ENCODE measurements at places on chromosomes 6 and 20.
A peak's percentile ranks its signal among the peaks of the same experiment; 100 is the strongest.

DNA sequence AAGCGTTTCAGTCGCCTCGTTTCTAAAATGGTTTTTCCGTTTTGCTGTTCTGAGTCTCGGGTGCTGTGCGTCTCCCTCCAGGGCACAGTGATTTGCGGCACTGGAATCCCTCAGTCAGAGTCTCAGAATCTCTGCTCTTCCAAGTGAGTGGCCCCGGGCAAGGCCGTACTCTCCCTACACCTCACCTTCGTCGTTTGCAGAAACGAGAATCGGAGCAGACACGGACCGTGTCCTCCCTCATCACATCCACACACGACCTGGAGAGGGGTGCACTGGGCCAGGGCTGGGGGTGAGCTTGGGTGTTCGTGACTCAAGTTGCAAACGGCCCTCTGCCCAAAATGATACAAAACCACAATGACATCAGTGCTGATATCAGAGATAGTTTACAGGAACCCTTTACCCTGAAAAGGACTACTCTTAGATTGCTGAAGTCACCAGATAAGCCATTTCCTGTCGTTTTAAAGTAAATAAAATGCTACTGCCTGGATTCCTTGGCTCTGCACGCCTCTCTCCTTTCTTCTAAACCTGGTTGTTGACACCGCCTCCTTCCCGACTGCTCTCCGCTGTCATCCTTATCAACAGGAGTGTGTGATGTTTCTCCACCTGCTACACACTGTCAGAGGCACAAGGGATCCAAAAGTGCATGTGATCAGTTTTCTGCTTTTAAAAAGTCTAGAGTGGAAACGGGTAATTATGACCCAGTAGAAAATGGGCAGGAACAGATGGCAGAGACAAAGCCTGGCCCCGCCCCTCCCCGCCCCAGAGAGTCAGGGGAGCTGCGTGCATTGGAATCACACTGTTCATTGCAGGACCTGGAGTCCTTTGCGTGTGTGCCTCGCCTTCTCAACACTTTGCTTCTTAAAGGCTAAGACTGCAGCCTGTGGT, 38.4 kb downstream of the KIF25 start:
- no peak for DNase-seq

DNA sequence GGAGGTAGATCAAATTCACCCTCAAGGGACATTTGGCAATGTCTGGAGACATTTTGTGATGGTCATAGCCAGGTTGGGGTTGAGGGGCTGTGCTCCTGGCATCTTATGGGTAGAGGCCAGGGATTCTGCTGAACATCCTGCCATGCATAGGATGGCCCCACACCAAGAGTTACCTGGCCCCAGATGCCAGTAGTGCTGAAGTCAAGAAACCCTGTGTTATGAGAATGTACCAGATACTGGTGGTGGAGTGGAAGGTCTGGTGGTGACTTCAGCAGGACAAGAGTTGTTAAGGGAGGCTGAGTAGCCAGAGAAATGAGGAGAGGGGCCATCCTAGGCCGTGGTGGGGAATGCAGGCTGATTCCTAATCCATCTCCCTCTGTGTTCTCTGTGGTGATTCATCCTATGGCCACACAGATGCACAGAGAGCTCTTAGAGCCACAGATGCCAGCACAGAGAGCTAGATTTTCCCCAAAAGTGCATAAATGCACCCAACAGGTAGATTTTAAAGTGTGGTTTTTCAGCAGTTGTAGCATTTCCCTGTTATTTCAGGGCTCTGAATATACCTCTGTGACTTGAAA, 43.6 kb downstream of the CDYL start:
- no peak for DNase-seq

DNA sequence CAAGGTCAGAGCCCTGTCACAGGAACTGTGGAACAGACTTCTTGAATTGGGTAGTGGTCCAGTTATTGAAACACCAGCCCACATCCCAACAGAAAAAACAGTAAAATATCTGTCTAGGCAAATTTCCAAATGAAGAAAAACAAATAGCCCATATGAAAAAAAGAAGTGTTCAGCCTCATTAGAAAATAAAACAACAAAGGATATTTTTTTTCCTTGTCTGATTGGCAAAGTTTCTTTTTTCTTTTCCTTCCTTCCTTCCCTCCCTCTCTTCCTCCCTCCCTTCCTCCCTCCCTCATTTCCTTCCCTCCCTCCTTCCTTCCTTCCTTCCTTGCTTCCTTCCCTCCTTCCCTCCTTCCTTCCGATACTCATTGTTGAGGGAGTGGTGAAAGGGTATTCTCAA, 20.6 kb upstream of the RIMS4 start:
- no peak for DNase-seq

DNA sequence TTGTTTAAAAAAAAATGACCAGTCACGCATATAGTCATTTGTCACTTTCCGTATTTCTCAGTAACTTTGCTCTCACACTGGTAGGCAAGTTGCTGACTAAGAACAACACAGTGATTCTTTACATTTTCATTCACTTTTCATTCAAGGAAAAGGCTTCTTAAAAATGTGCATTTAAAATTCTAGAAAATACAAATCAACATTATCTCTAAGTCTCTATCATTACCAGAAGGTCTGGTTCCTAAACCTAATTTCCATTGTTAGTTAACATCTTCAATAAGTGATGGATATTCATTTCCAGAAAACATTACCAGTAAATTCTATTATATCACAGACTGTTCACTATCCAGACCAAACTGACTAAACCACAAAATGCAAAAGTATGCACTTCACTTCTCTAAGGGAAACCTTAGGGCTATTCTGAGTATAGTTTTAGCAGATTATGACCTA, 115.3 kb downstream of the AHI1 start:
- no peak for DNase-seq

GRCh38 chr6:106143665-106144064, 57.5 kb downstream of the PRDM1 start:
- no peak for DNase-seq

DNA sequence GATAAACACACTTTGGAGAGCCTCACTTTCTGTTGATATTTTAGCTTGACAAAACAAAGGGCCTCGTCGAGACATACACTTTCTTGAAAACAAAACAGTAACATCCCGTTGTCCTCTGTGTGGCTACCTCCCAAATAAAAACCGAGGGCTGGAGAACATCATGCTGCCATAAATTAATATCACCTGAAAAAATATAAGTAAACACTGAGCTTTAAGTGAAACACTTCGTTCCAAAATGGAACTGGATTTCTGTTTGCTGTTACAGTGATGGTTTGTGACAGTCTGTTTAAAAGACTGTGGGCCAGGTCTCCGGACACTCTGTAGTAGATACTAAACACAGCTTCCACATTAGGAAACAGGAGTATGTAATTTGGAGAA, 187.2 kb downstream of the SMOC2 start:
- DNase-seq = no peak

- peak; percentile 84 for DNase-seq
Observed at GRCh38 chr6:13615792-13616120, 621 bp downstream of the NOL7 start.

DNA sequence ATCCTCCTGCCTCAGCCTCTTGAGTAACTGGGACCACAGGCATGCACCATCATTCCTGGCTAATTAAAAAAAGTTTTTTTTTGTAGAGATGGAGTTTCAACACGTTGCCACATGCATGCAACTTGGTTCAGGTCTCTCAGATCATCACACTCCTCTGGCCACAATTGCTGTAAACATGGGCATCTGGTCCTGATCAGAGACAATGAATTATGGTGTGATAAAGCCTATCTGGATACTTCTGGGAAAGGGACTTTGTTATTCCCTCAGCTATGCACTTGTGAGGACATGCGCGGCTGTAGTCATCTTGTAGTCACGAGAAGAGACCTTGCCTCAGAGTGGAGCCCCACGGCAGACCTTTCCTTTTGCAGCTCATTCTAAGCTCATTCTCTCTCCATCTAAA, 210.9 kb upstream of the ZFP64 start:
- no peak for DNase-seq

DNA sequence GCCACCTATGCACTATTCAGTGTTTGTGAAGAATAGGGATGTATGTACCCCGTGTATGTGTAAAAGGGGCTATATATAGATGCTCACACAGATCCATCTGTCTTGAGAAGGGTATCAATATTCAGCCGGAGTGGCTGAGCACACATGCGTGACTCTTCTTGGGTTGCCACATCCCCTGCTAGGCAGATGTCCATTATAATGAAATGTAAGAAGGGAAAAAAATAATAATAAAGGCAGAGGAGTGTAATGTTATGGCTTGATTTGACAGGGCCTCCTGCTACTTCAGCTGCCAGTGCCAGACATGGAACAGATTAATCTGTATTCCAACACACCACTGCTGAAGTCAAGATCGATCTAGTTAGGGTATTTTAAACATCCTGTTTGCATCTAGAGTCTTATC, 74.2 kb upstream of the VSTM2L start:
- no peak for DNase-seq

- no peak for DNase-seq
Observed at GRCh38 chr6:93970684-93971083, 551.3 kb upstream of the EPHA7 start.

DNA sequence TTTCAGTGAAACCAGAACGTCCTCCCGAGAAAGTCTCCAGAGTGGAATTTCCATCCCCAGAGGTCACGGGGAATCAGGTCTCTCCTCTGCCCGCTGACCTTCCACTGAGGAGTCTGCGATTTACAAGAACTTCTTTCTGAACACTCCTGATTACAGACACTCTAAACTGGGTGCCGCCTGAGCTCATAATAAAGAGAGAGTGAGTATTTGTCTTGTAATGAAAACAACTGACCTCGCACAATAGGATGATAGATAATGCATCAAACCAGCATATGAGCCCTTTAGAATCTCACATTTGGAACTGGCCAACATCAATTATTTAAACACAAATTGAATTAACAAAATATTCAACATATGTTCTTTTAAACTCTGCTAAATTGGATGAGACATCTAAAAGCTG, 47.5 kb downstream of the DLL1 start:
- no peak for DNase-seq

GRCh38 chr6:25713824-25714223, 40.7 kb upstream of the SLC17A4 start:
- DNase-seq = no peak

DNA sequence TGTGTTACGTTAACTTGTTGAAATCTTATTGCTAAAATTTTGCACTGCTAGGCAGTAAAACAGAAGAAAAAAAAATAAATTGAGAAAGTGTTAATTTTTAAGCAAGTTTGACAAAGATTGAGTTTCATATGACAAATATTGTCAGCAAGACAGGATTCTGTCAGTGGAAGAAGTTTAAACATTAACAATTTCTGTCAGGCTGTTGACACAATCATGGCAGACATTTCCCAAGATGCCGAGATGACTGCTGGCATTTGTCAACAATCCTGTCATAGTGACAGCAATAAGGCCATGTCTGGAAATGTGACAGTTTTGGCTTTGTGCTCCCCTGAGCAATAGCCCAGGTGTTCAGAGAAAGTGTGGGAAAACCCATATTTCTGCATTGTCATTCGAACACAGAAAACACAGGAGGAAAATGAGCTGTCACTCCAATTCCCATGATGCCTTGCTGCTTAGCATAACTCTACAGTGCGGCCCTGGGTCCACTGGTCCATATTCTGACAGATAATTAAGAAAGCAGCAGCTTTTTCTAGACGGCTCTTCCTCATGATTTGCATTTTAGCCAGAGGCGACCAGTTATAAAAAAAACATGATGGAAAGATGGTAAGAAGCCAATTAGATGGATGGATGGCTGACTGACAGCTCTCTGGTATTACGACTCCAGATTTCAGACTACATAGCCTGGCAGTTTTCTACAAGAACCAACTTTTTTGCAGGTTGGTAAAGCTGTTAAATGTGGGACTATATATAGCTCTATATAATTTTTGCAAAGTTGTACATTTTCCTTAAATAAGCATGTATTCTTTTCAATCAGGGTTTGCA, 43.6 kb upstream of the DEFB112 start:
- DNase-seq = no peak

GRCh38 chr6:37366910-37367309, 13.1 kb downstream of the RNF8 start:
- DNase-seq = no peak

DNA sequence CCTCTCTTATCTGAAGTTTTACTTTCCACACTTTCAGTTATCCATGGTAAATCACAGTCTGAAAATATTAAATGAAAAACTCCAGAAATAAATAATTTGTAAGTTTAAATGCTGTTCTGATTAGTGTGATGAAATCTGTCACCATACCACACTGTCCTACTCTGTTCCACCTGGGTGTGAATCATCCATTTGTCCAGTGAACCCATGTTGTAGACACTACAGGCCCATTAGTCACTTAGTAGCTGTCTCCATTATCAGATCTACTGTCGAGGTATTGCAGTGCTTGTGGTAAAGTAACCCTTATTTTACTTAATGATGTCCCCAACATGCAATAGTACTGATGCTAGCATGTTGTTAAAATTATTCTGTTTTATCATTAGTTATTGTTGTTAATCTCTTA, 29.2 kb upstream of the MMS22L start:
- no peak for DNase-seq

- no peak for DNase-seq
Observed at GRCh38 chr6:15441215-15441868, 195.5 kb downstream of the JARID2 start.

- no peak for DNase-seq
Observed at GRCh38 chr20:45044601-45045000, 56.3 kb downstream of the KCNS1 start.

GRCh38 chr20:5482791-5483190, 166.0 kb upstream of the PROKR2 start:
- DNase-seq = no peak

DNA sequence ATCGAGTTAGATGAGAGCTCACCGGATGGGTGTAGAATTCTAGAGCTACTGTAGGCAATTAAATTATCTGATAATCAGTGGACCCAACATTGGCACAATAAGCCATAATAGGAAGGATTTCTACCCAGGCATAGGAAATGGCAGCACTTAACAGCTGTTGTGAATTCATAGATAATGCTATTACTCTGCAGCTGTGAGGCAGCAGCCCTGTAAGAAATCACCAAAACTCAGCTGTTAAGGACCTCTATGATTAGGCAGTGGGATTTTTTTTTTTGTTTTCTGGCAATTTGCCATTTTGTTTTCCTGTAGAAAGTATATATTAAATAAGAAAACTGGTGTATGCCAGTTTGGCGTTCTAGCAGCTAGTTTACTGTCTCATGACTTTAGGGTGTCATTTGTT, 609.1 kb upstream of the SLC35B3 start:
- no peak for DNase-seq

GRCh38 chr20:25252230-25252651, 4.4 kb downstream of the PYGB start:
- no peak for DNase-seq

DNA sequence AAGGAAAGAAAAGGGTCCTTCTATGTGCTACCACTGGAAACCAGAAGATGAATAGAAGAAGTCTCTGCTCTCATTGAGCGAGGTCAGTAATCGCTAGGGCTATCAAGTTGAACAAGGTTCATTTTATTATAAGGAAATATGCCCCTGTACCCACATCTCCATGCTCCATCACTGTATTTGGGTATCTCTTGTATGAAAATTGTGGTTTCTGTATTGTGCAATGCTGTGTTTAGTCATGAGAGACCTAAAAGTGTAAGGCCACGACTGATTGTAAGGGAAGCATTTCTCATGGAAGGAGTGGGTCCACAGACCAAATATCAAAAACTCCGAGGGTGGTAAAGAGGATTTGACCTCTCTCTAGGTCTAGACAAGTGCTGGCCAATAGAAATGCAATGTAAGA, 3.6 kb upstream of the HS3ST5 start:
- DNase-seq = no peak
